ENCODE measurements at places on chromosomes 5 and 9.
A peak's percentile ranks its signal among the peaks of the same experiment; 100 is the strongest.

- DNase-seq: no peak
These were observed 21.2 kb upstream of the IL31RA start for GRCh38 chr5:55829956-55830355.

DNA sequence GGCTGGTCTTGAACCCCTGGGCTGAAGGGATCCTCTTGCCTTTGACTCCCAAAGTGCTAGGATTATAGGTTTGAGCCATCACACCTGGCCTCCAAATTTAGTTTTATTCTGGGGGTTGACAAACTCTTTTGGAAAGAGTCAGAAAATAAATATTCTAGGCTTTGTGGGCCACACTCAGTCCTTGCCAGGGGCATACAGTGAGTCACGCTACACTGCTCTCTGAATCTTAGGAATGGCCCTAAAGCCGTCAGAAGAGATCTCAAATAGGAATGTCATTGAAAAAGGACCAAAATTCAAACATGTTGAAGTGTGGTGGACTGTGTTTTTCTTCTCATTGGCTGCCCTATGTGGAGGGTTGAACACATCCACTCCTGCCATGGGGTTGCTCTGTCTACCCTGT lies 127.7 kb upstream of the BASP1 start:
- no peak for DNase-seq

GRCh38 chr5:83507431-83507830 lies 35.9 kb downstream of the VCAN start:
- DNase-seq: no peak

GRCh38 chr5:74772359-74772758 lies 5.3 kb downstream of the NSA2 start:
- DNase-seq: no peak

DNA sequence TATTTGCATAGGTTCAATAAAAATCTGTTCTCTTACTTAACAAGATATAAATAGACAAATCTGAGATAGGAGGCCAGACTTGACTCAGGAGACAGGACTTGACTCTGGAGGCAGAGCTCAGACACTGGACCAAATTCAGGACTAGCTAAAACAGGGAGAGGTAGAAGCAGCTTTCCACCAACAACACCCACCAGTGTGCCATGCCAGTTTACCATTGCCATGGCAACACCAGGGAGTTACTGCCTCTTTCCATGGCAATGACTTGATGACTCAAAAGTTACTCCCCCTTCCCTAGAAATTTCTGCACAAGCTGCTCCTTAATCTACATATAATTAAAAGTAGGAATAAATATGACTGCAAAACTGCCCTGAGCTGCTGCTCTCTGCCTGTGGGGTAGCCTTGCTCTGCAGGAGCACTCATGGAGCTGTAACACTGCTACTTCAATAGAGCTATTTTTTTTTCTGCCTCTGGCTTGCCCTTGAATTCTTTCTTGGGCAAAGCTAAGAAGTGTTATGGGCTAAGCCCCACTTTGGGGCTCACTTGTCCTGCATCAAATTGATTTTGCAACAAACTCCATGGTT lies 473.0 kb downstream of the PLK2 start:
- no peak for DNase-seq

GRCh38 chr5:14416621-14417275 lies 164.8 kb upstream of the OTULINL start:
- DNase-seq: no peak

DNA sequence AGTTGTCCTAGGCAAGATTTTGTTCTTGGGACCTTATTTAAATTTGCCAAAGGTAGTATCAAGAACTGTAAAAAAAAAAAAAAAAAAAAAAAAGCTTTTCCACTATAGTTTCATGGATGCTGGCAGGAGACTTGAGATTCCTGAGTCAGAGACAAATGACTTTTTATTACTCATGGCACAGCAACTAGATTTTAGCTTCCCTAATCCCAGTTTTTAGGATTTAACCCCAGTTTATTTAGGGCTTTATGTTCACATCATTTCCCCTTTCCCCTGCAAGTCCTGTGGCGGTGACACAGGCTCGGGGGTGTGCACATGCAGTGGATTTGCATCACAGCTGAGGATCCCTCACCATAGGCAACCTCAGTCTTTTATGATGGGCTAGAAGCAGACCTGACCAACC lies 144.9 kb downstream of the GOLPH3 start:
- no peak for DNase-seq

DNA sequence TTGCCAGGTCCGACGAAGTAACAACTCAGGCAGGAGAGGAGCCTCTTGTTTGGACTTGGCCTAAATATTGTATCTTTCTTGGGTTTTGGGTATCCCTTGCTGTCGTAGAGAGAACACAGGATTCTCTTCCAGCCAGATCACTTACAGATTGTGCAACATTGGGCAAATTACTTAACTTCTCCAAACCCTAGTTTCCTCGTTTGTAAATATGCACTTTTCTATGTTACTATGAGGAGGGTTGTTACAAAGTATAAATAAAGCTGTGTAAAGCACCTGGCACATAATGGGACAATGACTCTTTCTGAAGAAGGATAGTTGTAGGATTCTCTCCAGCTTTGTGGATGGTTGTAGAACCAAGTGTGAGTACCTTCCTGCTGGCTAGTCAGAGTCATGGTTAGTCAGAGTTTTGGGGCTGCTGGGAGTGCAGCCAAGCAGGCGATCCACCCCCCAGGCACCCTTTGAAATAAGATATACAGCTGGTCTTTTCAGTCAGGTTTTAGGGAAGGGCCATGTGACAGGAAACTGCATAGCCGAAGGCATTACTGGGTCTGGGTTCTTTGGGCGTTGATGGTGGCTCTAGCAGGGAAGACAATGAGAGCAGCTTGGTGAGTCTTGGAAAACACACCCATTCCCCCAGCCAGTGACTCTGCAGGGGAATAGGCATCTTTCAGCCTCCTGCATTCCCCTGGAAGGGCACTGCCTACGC lies 49.9 kb upstream of the GDNF start:
- DNase-seq: no peak

GRCh38 chr5:73303148-73304079 lies 130.4 kb downstream of the TMEM174 start:
- DNase-seq: no peak

DNA sequence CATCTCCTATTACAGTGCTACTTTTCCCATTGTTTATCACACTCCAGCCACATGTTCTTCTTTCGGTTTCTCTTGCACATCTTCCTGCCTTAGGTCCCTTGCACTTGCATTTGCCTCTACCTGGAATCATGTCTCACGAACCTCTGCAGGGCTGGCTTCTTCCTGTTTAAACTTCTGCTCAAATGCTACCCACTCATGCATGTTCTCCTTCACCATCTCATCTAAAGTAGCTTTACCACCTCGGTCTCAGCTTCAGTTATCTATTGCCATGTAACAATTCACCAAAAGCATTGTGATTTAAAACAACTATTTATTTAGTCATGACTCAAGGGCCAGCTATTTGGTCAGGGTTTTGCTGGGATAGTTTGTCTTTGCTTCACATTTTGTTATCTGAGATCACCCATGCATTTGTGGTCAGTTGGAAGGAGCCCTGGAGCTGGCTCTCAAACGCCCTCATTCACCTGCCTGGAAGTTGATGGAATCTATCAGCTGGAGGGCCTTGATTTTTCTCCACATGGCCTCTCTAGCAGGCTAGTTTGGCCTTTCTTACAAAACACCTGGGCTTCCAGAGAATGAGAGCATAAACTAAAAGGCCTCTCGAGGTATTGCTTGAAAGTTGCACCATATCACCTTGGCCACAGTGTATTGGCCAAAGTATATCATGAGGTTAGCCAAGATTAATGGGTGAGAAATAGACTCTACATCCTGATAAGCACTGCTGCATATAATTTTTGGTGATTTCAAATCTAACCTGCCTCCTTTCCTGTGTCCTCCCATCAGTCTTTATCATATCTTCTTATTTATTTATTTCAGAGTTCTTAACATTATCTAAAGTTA lies 21.4 kb downstream of the SPINK1 start:
- no peak for DNase-seq

DNA sequence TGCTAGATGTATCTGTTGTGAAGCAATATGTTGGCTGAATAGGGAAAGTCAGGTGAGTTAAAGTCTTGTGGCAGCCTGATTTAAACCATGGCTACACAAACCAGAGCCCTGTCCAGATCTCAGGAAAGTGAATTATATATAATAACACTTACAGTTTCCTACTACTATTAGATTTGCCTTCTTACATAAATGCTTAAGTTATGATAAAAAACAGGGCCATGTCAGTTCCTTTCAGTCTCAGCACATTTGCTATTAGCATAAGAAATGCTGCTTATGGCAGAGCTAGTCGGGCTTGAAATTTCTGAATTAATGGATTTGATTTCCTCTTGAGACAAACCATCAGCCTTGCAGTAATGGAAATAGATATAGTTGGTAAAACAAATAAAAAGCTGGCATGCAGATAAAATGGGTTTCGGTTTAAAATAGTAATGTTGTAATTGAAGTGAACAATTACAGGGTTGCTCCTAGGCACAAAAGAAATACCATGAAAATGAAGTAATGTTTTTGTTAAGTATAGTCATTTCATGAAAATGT lies 664.2 kb upstream of the ZNF608 start:
- no peak for DNase-seq

DNA sequence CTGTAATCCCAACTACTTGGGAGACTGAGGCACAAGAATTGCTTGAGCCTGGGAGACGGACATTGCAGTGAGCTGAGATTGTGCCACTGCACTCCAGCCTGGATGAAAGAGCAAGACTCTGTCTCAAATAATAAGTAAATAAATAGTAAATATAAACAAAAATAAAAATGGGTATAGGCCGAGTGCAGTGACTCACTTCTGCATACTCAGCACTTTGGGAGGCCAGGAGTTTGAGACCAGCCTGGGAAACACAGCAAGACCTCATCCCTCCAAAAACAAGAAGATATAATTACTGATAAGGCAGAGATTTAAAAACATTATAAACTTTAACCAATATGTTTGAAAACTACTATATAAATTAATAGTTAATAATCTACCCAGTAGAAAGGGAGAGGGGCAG lies 37.8 kb upstream of the SUSD1 start:
- DNase-seq: no peak

DNA sequence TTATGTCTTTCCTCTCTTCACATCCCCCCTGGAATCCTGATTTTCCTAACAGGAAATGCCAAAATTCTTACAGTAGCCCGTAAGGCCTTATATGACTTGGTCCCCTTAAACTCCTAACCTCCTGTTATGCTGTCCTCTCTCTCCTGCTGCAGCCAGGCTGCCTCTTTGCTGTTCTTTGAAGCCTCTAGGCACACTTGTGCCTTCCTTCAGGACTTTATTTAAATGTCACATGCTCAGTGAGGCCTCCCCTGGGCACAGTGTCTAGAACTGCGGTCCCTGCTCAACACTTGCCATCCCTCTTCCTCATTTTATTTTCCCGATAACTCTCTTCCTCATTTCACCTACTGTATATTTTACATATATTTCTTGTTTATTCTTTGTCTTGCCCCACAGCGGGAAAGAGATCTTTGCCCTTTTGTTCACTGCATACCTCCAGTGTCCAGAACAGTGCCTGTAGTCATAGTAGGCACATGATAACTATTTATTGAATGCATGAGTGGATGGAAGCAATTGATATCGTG lies 5.5 kb upstream of the SHB start:
- no peak for DNase-seq

DNA sequence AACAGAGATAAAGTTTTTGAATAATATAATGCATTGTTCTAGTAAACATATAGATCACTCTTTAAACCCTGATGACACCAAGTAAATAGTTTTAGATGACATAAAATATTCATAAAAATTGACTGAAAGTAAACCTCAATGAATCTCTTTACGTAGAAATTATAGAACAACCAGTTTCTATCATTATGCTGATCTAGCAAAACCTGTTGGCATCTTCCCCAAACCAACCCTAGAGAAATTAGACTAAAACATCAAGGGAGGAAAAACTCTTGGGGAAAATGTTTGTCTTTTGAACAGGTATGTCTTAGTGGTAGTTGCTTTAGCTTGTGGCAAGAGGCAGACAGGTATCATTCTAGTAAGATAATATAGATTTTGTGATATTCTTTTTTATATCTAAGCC lies 747.0 kb upstream of the CDH6 start:
- DNase-seq: no peak

- no peak for DNase-seq
These were observed 72.0 kb upstream of the CTSL start for GRCh38 chr9:87653941-87654340.

DNA sequence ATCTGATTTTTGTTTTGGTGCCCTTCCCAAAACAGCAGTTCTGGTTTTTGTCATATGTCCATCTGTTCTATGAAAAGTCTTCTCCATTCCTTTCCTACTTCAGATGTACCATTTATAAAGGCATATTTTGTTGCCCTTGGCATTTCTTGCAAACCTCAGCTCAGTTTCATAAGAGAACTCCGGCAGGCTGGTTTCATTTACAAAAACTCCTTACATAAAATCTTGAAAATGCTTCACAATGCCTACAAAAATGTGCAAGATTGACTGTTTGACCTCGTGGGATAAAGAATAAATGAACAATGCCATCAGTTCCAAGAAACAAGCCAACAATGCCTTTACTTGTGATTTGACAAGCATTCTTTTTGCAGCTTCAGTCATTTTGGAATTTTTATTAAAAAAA lies 39.1 kb upstream of the CTNNAL1 start:
- no peak for DNase-seq

DNA sequence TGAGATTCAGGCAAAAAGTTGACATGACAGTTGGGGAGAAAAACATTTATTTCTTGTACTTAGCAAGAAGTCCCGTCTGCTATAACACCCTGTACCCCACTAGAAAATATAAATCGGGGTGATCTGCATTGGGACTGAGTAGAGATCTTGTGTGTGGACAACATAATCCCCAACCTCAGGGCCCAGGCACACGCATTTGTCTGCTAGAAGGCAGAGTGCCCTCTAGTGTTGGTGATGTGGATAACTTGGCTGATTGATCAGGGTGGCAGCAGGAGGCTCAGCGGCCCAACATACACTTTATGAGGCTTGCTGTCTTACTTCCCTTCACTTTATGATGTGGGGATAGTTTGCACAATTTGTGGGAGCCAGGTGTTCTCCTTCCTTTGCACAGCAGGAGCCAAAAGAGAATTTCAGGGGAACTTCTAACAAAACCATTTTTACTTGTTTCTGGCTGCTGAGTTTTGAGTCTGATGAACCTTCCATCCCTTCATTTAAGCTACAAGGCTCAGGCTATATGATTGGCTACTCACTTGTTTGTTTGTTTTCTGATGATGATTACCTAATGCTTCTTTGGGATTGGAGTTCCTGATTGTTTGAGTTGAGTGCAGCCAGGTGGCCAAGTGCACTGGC lies 263.2 kb downstream of the DMAC1 start:
- DNase-seq: peak; percentile 29

DNA sequence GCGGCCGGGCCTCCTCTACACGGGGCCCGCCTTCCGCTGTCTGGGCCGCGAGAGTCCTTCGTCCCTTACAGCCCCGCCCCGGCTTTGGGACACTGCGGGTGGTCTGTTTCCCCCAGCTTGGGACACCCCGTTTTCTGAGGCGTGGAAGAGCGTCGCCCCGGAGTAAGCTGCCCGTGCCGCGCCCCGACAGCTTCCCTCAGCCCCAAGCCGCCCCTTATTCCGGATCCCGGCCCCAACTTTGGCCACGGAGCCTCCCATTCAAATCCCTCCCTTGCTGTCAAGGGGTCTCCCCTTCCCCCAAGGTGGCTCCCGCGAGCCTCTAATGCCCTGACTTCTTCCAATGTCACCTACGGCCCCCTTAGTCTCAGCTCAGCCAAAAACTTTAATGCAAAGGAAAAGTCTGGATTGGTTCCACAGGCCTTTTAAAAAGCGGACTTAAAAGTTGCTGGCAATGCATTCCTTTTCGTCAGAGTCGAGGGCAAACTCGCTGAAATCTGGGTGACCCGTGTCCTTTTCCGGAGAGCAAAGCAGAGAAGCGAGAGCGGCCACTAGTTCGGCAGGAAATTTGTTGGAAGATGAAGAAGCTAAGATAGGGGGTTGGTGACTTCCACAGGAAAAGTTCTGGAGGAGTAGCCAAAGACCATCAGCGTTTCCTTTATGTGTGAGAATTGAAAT lies 19.8 kb downstream of the EXOSC2 start:
- no peak for DNase-seq

Measured in activated T-helper 2 cell treated with anti-CD3 and anti-CD28 coated beads, Interferon-gamma antibody, Interleukin-2, Interleukin-4, amounts not matched to agents 10 μg/mL and 5 μg/mL and 100 μg/mL, durations not matched to agents 14 hours and 24 hours and 36 hours (primary cell).